LoVo (cell line): ENCODE measurements at places on chromosomes 6 and 20.

- DNase-seq, result no peak
Measured at GRCh38 chr6:162442687-162443086, 284.9 kb downstream of the PRKN start.

- DNase-seq, result peak; percentile 35
Measured at GRCh38 chr6:76861403-76861802, 601.9 kb downstream of the HTR1B start.

- no peak for DNase-seq
Measured at GRCh38 chr6:38580030-38580429, 59.7 kb downstream of the BTBD9 start.

- no peak for DNase-seq
Measured at GRCh38 chr6:74971633-74972032, 234.2 kb downstream of the COL12A1 start.

DNA sequence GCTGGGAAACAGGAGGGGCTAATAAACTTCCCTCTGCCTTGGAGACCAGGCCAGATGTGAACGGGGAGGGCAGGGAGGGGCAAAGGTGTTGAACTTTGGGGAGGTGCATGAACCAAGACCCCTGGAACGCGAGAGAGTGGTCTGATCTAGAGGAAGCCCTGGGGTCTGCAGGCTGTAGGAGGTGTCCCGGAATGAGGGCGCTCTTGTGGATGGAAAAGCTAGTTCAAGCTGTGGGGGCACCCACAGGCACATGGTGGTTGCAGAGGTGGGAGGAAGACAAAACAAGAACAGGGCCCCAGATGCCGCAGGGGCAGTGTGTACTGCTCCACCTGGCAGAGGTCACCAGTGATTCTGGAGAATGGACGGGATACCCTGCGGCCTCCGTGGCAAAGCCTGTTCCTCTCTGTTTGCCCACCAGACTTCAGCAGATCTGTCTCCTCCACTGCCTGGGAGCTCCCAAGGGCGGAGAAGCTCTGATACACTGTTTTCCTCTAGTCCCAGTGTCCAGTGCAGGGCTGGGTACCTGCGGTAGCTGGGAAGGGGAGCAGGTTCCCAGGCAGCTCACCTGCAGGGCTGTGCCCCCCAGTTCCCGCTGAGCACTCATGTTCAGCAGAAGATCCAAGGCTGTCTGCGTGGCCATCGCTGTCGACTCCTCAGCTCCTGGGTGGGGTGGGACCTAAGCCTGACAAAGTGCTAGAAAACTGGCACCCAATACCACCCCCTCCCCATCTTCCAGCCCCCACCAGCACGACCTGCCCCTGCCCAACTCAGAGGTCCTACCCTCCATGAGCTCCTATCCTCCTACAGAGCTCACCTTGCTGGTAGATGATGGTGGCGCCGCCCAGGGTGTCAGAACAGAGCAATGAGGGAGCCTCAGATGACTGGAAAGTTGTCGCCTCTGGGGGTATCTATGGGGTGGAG, 14.7 kb downstream of the ZNF335 start:
- DNase-seq, result no peak

DNA sequence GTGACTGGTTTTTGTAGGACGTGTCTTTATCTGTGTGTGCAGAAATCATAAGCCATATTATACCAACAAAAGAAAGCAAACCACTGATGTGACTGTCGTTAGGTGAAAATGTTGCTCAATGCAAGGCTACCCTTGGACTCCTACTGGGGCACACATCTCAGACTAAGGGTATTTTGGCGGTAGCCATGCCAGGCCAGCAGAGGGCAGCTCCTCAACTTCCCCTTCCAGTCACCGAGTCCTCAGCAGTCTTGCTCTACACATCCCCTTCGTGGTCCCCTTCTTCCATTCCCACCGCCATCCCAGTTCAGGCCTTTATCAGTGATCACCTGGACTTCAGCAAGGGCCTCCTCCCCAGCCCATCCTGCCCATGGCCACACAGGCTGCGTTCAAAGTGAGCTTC, 113.7 kb upstream of the GGTLC1 start:
- no peak for DNase-seq

DNA sequence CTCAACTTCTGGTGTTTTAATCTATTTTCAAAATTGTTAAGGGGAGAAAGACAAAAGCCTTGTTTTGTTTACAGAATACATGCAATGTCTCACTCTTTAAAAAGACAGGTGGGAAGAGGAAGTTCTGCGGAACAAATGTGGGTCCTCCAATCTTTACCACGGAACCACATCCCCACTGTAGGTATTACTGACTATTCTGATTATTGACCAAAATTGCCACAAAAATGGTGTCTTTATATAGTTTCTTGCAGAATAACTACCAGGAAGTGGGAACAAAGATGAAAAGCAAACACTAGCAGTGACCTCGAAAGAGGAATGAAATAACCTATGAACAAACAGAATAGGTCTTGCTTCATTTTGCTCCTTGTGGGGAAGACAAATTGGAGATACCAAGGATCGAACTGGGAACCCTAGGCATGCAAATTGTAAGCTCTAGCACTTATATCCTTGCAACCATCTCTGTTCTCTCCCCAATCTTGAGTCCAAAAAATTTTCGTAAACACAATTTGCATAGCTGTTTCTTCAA, 106.7 kb downstream of the GPX5 start:
- no peak for DNase-seq

GRCh38 chr20:62928246-62928939, 2.1 kb upstream of the DIDO1 start:
- no peak for DNase-seq

GRCh38 chr6:118744261-118744941, 93.0 kb upstream of the CEP85L start:
- DNase-seq, result no peak

- no peak for DNase-seq
Measured at GRCh38 chr20:60254901-60255411, 296.7 kb downstream of the CDH26 start.

GRCh38 chr6:43699564-43700186, 12.1 kb upstream of the MRPS18A start:
- DNase-seq, result peak; percentile 73
